ENCODE measurements at places on chromosomes 5 and 9.

- no peak for DNase-seq
Observed at GRCh38 chr9:2243666-2244555, 228.8 kb downstream of the SMARCA2 start.

GRCh38 chr5:63911871-63912270 is 50.4 kb downstream of the HTR1A start:
- DNase-seq = no peak

DNA sequence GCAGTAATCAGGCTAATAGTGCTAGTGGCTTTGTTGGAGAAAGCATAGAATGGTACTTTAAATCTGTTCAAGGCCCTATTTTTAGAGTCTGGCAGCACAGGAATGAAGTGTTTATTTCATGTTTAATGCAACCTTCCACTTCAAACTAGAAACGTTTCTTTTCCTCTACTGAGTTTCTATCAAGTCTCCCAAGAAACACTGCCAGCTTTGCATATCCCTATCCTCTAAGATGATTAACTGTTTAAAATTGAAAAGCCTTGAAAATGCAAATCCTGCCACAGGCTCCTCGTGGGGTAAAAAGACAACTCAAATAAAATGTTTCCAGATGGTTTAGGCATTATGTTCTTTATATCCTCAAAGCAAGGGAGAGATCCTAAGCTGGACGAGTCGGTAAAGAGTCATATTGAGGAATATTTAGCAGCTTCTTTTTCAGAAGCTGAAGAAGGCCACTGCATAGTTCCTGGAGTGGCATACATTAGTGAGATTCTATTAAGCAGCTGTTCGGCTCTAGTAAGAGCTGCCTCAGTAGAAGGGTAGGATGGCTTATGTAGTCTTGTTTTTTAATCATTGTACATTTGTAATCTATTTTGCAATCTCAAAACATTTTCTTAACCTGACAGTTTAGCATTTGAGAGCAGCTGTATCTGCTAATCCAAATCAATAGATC is 251.2 kb downstream of the CHSY3 start:
- DNase-seq = no peak

DNA sequence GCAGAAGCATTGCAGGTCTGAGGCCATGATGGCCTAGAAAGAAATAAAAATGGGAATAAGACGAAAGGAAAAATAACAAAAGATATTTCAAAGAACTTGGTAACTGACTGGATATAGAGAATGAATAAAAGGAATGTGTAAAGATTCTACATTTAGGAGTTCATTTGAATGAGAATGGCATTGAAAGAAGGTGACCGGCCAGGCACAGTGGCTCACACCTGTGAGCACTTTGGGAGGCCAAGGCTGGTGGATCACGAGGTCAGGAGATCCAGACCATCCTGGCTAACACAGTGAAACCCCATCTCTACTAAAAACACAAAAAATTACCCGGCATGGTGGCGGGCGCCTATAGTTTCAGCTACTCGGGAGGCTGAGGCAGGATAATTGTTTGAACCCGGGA is 8.6 kb downstream of the ZBTB26 start:
- no peak for DNase-seq

DNA sequence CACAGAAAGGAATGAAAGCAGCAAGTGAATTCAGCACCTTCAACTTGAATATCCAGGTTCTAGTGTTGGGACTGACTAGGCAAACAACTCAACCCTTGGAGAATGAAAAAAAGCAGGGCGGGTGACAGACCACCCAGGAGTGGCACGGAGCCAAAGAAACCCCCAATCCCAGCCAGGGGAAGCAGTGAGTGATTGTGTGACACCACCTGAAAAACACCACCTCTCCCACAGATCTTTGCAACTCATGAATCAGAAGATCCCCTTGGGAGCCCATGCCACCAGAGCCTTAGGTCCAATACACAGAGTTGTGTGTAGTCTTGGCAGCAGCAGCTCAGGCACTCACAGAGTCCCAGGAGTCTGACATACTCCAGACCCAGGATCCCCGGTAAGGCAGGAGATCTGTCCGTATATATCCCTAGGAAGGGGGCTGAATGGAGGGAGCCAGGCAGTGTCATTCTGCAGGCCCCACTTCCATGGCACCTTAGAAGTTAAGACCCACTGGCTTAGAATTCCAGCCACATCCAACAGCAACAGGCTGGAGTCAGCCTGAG is 22.1 kb upstream of the ROR2 start:
- DNase-seq = no peak

DNA sequence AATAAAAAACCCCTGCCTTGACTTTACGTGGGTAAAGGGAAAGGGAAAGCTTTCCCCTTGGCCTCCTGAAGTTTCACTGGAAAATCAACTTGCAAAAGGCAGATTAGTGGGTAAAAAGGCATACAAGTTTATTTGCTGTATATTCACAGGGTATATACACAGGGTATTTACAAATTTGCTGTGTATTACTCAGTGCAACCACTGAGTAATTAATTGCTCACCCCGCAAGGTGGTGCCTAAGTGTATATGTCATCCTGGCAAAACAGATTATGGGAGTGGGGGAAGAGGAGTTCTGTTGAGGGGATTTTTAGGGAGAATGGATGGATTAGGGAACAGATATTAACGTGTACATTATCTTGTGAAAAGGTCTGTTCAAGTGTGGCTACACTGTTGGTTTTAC is 7.1 kb upstream of the RARS1 start:
- no peak for DNase-seq

- DNase-seq = no peak
Observed at GRCh38 chr9:37187713-37188439, 67.5 kb downstream of the ZCCHC7 start.

GRCh38 chr9:87387351-87388011 is 110.2 kb upstream of the DAPK1 start:
- no peak for DNase-seq

DNA sequence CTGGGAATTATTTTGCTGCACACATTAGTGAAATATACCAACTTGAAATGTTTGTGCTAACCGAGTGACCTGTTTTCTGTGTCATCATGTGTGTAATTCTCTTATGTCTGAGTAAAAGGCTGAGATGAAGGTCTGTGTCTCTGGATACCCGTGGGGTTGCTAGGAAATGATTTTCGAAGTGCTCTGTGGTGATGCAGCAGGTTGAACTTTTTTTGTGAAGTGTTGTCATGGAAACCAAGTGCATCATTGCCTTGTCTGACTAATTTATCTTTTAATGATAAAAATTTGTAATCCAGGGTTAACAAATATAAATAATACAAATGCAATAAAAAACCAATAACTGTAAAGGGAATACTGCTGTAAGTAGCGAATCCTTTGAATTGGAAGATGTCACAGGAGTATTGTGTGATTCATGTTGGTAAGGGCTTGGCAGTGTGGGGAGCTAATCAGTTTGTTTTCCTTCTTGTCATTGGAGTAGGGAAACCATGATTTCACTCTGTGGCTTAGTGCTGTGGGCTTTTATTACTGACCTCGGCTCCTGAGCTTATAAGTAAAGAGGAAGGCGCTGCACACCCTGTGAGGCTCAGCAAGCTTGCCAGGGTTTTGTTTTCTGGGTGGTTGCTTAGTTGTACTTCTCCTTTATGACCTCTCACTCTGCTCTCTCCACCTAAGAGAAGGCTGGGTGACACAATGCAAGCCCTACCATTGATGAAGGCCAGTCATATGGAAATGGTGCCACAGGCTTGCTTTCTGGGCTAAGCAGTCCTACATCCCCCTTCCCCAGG is 22.3 kb downstream of the PDE8B start:
- no peak for DNase-seq

DNA sequence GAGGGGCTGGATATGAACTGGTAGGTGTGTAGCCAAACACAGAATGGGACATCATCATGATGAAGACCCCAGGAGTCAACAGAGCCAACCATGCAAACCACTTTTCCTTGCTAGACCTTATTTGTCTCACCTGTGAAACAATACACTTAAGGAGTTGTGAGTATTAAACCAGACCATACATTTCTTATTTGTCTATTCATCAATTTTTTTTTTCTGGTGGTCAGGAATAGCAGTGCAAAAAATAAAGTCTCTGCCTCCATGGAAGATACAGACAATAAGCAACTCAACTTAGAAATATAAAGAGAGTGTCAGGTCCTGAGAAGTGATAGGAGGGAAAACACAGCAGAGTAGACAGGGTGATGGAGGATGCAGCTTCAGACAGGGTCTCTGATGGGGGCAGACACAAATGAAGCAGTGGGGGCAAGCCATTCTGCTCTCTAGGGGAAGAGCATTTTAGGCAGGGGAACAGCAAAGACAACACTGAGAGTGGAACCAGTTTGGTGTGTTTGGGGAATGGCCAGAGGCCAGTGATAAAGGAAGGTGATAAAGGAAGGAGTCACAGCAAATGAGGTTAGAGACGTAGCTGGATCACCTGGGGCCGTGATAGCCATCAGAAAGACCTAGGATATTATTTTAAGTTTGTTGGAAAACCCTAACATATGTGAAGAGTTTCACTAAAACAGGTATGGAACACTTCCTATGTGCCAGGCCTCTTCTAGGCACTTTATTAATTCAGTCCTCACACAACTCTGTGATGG is 256.2 kb downstream of the MAN2A1 start:
- no peak for DNase-seq

DNA sequence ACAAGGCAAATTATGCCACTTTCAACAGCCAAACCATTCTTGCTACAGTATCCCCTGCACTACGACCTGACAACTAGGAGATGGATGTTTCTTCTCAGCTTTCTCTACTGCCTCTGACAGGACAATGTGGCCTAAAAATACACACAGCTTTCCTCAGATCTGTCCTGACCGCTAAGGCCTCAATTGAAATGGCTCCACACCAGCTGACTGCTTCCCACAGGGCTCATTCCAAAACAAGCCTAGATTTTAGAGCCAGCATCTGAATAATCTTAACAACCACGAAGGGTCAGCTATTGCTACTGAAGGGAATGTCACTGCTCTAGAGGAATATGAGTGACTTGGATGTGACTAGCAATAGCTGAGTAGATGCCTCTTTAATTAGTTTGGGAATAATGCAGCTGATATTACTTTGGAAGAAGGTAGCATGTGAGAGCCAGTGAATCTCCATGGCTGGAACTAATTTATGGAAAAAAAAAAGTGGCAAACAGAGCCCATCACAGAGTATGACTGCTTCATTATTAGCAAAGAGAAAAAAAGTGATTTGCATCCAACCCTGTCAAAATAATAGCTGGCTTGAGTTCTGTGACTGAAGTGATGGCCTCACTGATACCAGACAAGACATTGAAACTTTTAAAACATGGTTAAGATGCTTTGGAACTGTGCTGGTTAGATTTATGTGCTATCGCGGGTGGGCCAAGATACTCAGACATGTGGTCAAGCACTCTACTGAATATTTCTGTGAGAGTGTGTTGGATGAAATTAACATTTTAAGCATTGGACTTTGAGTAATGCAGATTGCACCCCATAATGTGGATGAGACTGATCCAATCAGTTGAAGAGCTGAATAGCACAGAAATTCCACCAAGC is 450.2 kb downstream of the NR2F1-AS1 start:
- DNase-seq = no peak

DNA sequence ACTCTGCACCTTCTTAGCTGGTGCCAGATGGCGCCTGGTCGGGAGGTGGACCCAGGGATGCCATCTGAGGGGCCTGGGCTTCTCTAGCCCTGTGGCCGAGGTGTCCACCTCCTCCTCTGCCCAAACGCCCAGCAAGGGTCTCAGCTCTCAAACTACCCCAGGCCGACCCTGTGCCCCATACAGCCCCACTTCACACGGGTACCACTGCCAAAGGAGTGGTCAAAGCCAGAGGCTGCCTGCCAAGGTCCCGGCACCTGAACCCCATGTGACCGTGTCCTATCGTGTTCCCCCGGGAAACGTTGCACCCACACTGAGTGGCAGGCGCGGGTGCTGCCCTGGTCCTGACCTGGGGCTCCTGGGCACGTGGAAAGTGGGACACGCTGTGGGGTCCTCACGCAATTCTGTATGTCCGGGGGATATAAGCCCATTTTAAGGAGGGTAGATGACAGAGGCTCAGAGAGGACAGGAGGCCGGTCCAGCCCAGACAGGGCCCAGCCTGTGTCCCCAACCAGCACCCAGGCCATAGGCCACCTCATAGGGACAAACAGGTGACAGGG is 1.9 kb downstream of the ENTPD8 start:
- DNase-seq = peak; percentile 90

GRCh38 chr9:13131416-13131815 is 148.1 kb downstream of the MPDZ start:
- DNase-seq = no peak

GRCh38 chr5:132688536-132689339 is 14.9 kb downstream of the IL4 start:
- no peak for DNase-seq
